ENCODE measurements at places on chromosomes 4 and X.

DNA sequence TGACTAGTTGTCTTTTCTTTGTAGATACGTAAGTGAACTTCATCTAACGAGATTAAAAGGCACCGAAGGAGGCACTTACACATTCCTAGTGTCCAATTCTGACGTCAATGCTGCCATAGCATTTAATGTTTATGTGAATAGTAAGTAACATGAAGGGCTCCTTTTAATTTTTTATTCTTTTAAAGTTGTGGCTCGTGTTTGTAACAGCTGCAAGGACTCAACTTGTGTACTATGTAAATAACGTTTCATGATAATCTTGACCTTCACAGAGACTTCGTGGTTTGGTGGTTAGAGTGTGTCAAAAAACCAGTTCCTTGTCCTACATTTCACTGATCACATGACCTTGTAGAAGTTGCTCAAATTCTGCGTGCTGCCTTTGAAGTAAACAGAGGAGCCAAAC lies 51.6 kb downstream of the KIT start:
- no peak for DNase-seq

DNA sequence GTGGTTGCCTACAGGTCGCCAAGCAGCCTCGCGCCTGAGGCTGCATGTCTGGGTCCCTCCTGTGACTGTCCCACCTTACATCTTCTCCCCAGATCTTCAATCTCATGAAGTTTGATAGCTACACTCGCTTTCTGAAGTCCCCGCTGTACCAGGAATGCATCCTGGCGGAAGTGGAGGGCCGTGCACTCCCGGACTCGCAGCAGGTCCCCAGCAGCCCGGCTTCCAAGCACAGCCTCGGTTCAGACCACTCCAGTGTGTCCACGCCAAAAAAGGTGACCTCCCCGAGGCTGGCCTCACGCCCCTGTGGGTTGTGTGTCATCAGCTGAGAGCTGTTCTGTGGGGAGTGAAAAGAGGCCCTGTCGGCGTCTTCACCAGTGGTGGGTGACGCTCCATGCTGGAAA lies 24.9 kb upstream of the HGFAC start:
- no peak for DNase-seq

DNA sequence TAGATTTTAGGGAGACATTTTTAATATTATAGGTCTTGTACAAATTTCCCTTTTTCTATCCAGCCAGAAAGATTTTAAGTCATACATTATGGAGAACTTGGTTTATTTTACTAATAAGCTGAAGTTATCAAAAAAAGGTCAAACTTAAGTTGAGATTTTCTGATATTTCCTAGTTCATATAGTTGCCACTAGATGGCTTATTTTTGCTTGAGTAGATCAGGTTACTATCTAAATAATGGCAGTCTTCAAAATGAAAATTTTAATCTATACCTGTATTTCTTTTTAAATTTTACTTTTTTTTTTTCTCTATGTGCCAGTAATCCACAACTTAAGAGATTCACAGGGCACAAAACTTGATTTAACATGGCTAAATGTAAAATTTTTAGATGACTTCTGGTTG lies 52.3 kb downstream of the USP9X start:
- DNase-seq, result no peak

DNA sequence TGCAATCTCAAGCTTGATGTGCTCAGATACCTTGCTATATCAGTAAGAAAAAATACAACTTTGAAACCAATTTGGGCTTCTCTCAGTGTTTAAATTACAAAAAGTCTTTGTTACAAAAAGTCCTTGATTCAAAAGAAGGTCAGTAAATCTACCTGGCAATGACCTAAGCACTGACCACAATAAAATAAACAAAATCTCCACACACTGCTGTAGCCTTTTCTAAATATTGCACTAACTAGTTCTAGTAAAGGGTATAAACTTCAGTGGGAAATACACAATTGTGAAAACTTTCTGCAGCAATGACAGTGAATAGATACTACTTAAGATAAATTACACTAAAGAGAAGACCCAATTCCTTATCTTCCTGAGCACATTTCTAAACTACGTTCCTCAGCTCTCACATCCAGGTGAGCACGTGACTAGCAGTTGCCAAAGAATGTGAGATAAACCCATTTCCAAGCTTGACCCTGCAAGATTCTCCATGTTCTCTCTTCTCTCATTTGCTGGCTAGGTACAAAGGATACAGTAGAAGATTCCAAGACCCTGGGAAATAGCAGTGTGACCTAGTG lies 81.4 kb upstream of the GPR34 start:
- DNase-seq, result no peak

DNA sequence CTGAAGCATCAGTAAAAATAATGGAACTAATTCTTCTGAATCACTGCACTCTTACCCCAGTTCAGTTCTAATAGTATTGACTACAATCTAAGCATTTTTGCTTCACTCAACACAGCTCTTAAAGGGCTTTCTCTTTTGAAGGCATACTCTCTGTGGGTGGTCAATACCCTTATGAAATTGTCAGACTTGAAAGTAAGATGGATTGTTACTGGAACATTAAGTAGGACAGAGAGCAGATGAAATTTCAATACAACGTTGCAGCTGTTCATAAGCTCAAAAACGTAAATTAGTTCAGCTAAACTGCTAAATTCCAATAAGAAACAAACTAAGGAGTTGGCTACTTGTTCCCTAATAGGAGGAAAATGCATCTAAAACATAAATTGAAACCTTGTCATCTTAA lies 352.3 kb upstream of the TENM3 start:
- no peak for DNase-seq

- no peak for DNase-seq
These were observed 345.4 kb downstream of the STIM2 start for GRCh38 chr4:27206009-27206408.

DNA sequence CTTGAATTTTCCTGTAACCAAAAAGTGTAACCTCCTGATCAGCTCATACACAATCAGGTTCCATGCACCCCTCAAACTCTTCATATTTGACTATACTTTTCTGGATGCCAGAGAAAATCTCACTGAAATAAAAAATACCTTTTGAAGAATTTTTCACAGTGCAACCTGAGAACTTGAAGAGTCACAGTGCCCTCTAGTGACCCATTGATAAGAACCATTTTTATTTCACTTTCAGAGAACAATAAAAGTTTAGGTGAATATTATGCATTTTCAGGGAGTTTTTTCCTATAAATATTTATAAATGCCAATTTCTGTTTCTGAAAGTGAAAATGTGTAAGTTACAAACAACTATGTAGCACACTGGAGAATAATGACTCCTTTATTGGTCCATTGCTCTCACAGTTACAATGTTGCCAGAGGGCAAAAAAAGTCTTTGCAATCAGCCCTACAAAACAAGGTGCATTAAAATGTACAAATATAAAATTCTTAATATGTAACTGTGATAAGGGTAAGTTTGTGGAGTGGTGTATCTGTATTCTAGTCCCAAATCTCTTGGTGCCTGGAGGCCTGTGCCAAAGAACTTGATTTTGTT lies 153.6 kb upstream of the INTU start:
- no peak for DNase-seq
